ENCODE measurements at places on chromosomes 2 and 18.

- DNase-seq: no peak
These were observed 44.2 kb downstream of the CYP27C1 start for GRCh38 chr2:127175751-127176354.

GRCh38 chr2:8676191-8676920 is 5.5 kb upstream of the ID2 start:
- no peak for DNase-seq

GRCh38 chr2:204779771-204780170 is 234.5 kb downstream of the PARD3B start:
- no peak for DNase-seq

GRCh38 chr18:80106482-80107051 is 2.5 kb upstream of the ADNP2 start:
- no peak for DNase-seq

DNA sequence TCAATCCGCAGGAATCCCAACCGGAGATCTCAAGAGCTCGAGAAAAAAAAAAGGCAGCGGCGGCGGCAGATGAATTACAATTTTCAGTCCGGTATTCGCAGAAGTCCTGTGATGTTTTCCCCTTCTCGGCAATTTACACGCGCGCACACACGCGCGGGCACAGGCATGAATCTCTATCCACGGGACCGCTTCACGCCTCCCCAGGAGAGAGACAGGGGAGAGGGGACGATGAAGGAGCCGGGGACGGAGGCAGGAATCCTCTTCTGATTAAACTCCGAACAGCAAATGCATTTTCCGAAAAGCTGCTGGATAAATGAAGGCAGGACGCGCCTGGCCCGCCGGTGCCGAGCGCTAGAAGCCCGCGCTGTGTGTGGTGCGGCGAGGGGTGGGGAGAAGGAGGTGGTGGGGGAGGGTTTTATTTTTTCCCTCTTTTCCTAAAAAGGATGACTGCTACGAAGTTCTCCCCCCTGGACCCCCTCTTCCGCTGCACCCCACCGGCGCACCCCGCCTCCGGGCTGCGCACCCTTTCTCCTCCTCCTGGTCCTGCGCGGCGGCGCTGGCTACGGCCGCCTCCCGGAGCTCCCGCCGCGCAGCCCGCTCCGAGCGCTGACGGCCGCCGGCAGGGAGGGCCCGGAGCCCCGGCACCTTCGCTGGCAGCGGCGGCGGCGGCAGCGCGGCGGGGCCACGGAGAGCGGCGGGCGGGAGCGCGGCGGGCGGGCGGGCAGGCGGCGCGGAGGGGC is at the start of gene BCL2:
Gene BCL2 (minus strand): TSS at position 387 of the 740 bp plus-strand sequence.
- DNase-seq: no peak

GRCh38 chr2:136005462-136006196 is 20.2 kb upstream of the DARS1 start:
- DNase-seq: no peak

GRCh38 chr2:152826581-152827279 is 108.3 kb downstream of the ARL6IP6 start:
- DNase-seq: no peak

GRCh38 chr2:60505240-60505879 is 48.1 kb downstream of the BCL11A start:
- no peak for DNase-seq

- no peak for DNase-seq
These were observed 1432.2 kb upstream of the ACVR2A start for GRCh38 chr2:146412625-146413024.

DNA sequence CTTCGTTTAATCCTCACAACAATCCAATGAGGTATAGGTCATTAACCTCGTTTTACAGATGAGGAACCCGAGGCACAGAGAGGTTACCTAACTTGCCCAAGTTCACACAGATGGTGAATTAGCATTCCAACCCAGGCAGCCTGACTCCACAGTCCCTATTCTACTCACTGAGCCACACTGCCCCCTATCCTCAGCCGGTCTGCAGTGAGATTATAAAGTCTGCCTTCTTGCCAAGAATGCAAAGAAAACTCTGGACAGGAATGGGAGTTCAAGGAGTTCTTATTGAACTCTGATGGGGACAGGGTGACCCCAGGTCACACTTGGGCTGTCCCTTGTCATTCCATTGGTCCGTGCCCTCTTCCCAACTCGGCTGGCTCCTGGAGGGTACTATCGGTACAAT is 118.1 kb upstream of the MSH6 start:
- DNase-seq: no peak

DNA sequence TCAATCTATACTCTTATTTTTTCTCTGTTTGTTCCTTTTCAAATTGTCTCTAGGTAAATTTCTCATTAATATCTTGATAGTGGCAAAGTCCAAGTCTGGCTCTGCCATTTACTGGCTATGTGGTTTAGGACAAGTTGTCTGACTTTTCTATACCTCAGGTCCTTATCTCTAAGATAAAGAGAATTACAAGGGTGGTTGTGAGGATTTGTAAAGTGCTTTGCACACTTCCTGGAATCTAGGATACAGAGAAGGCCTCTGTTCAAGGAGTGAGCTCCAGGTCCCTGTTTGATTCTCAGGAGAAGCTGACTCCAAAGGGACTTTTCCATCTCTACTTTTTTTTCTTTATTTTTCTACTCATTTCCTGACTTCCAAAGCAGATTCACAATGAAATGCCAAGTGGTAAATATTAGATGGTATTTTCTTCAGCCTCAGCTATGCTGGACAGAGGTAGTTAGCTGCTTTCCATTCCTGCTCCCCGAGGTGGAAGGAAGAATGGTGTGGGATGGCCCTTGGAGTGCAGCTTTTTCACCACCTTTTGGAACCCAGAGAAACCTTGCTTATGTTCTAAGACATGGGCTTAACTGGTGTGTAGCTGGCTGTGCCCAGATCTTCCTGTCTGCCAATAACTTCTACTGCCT is 90.5 kb downstream of the GALNT1 start:
- no peak for DNase-seq

GRCh38 chr2:69765096-69765380 is 23.1 kb downstream of the ANXA4 start:
- DNase-seq: no peak

GRCh38 chr2:53423465-53423864 is 344.1 kb upstream of the CHAC2 start:
- DNase-seq: no peak

GRCh38 chr2:32832821-32833220 is 113.9 kb upstream of the LTBP1 start:
- no peak for DNase-seq

DNA sequence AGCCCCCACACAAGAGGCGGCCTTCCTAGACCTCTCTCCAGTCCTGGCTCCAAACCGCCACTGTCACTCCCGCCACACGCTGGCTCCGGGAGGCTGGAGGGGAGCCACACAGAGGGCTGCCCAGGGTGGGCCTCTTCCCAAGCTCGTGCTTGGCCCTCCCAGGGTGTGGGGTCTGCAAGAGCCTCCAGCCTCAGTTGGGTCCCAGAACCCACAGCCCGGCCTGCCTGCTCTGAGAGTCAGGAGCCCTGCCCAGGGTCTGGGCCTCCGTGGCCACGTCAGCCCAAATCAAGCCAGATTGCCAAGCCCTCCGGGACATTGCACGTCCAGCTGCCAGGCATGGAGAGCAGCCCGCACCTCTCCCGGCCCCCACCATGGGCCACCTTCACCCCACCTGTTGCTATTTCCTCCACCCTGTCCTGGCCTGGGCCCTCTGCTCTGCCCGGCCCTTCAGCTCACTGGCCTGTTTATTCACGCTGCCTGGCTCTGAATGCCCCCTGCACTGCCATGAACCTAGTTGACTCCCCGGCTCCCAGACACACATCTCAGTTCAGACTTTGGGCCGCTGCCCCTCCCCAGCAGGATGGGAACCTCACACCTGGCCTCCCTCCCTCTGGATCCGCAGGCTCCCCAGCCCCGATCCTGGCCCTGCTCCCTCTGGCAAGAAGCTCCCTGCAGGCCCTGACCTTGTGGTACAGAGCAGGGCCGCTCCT is 61.0 kb downstream of the BIN1 start:
- DNase-seq: no peak

DNA sequence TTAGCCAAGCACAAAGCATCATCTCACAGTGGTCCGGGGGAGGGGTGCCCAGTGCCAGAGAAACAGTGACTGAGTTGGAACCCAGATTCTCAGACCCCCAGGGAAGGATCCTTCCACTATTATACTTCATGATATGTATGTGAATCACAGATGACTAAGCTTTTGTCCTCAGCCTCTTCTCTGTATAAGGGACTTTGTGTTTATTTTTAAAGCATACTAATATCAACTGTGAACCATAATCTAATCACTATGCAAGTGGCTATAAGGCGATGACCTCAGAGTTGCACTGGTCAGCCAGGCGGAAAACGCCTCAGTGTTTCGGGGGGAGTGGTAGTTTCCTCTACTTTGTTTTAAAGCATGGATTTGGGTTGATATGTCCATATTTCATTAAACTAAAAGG is 160.4 kb upstream of the TMEM200C start:
- DNase-seq: no peak

DNA sequence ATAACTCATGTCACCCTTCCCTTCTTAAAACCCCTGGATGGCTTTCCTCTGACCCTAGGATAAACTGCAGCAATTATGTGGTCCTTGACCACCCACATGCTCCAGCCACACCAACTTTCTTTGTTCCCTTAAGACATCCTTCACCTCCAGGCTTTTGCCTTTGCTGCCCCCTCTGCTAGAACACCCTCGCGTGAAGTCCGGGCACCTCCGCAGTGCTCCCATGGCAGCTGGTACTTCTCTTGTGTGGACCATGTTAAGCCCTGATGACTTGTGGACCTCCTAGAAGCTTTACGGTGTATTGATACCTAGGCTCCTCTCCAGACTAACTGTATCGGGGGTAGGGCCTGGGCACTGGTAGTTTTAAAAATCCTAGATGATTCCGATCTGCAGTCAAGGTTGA is 824 bp upstream of the ABHD1 start:
- DNase-seq: no peak

GRCh38 chr18:8999872-9000271 is 102.6 kb upstream of the NDUFV2 start:
- no peak for DNase-seq

DNA sequence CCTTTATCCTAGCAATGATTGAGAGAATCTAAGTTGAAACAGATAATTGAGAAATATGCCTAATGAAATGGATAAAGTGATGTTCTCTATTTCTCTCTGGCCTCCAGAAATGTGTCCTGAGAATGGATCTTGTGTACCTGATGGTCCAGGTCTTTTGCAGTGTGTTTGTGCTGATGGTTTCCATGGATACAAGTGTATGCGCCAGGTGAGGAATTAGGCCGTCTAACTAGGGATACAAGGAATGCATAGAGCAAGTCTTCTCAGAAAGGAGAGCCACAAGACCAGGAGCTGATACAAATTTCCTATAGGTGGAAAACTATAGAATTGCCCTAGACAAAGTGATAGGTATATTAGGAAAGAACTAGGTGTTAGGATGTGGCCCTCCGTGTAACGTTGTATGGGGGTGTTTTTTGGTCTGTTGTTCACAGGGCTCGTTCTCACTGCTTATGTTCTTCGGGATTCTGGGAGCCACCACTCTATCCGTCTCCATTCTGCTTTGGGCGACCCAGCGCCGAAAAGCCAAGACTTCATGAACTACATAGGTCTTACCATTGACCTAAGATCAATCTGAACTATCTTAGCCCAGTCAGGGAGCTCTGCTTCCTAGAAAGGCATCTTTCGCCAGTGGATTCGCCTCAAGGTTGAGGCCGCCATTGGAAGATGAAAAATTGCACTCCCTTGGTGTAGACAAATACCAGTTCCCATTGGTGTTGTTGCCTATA is 592 bp upstream of the CAD start:
- no peak for DNase-seq

- no peak for DNase-seq
These were observed 130.3 kb upstream of the BCL2L11 start for GRCh38 chr2:110990440-110990839.

- no peak for DNase-seq
These were observed 176.5 kb downstream of the LRRTM1 start for GRCh38 chr2:80128080-80128479.

- no peak for DNase-seq
These were observed 1.1 kb downstream of the L3MBTL4 start for GRCh38 chr18:6413579-6414117.

DNA sequence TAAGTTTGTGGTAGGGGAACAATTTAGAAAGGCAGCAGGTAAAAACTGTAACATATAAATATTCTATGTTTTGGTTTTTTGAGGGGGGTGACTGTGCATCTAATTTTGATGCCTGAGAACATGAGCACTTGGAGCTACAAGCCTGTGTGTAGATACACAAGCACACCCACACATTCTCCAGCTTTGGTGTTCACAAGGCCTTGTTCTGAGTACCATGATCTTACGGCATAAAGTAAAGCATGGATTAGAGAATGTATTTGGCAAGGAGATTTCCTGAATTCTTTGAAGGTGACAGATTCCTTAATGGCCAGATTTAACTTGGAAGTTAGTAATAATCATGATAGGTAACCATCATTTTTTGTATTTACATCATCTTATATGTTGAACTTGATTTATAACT is 42.7 kb downstream of the MAP3K20 start:
- no peak for DNase-seq

- DNase-seq: no peak
These were observed 143.3 kb downstream of the PXDN start for GRCh38 chr2:1601067-1601412.

GRCh38 chr18:22106536-22107292 is 62.7 kb upstream of the GATA6 start:
- DNase-seq: no peak

DNA sequence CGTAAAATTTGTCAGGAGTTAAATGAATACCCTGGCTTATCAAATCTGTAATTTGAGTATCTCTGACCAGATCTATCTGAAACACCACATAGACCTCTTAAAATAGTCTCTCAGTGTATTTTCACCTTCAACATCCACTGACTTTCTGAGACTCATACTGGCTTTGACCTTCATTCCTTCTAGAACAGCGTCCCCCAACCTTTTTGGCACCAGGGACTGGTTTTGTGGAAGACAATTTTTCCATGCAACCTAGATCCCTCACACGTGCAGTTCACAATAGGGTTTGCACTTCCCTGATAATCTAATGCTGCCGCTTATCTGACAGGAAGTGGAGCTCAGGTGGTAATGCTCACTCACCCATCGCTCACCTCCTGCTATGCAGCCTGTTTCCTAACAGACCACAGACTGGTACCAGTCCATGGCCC is 3.2 kb downstream of the NBAS start:
- no peak for DNase-seq

- no peak for DNase-seq
These were observed 125.0 kb downstream of the XRCC5 start for GRCh38 chr2:216234106-216234505.

DNA sequence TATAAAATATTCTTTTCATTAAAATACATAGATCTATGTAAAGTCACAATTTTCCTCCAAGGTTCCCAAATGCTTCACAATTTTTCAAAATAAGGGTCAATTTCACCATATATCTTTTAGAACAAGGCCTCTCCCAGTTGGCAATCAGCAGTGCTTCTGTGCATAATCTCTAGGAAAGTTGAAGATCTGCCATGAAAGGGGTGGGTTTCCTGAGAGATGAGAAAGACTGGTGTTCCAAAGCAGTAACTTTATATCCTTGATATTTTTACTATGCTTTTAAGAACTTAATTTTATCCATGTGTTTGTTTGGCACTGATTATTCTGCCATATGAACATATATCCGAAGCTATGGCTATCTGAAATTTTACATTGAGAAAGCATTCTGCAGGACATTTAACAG is 199.4 kb upstream of the CYP26B1 start:
- DNase-seq: no peak

Data from stimulated activated CD4-positive, alpha-beta T cell treated with anti-CD3 and anti-CD28 coated beads, TNF-alpha, amount 100 ng/mL, for 4 hours (primary cell).